ENCODE measurements at places on chromosomes 3 and 15. TPM values are rescaled to one million over a fixed set of nuclear protein-coding genes. Genes with fewer than 3 reads are reported as not detected.

Gene GP5
- total RNA-seq = 1.4 TPM

Gene CORO2B
- 0.26 TPM for total RNA-seq

Gene ACAN
- total RNA-seq = not detected

Gene ATP13A3
- total RNA-seq = 121 TPM

Gene SERF2
- 550 TPM for total RNA-seq

Gene MAP6D1
- total RNA-seq = 2.0 TPM

Gene GOLGA8H
- not detected for total RNA-seq

Gene TGM5
- total RNA-seq = 0.48 TPM

Gene TRH
- total RNA-seq = not detected

Gene PKM
- total RNA-seq = 2,571 TPM

Gene SLC2A2
- not detected for total RNA-seq

Gene FAM131A
- total RNA-seq = 2.5 TPM

Gene GALNT15
- total RNA-seq = not detected

Gene MAP3K13
- total RNA-seq = 22.2 TPM

Gene ALDH1L1
- 0.24 TPM for total RNA-seq

Gene XCR1
- total RNA-seq = 0.04 TPM

All from activated T-helper 17 cell treated with anti-CD3 and anti-CD28 coated beads, Interleukin-2, amount 50 U/mL, for 72 hours (primary cell).